ENCODE measurements at places on chromosomes 12 and 14.

GRCh38 chr12:29088611-29089219 lies 60.4 kb upstream of the FAR2 start:
- no peak for DNase-seq

GRCh38 chr12:70507442-70507841 lies 129.8 kb downstream of the PTPRB start:
- no peak for DNase-seq

DNA sequence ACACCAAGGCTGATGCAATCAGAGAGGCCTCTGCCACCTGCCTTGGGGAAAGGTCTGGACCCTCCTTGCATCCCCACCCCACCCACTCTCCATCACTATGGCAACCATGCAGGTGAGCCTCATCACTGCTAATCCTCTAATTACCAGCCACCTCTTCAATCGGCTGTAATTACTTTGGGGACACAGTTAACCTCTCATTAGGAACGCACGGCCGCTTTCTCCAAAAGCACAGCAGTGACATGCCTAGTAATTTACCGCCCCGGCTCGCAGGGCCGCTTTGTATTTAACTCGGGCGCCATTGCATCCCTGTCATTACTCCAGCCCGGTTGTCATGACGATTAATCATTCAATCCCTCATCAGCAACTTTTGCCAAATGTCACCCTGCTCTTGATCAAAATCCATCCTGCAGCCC lies 36.3 kb upstream of the FAM222A start:
- no peak for DNase-seq

GRCh38 chr12:29732191-29732590 lies 51.6 kb downstream of the TMTC1 start:
- no peak for DNase-seq

DNA sequence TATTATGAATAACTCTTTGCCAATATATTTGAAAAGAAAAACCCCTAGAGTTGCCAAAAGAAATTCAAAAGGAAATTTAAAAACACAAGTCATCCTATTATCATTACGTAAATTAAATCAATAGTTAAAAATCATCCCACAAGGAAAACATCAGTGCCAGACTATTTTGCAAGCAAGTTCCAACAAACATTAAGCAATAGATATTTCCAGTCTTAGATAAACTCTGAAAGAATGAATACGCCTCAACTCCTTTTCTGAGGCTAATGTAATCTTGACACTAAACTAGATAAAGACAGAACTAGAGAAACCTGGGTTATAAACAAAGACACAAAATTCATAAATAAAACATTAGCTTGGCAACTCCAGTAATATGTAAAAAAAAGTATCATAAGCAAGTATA lies 245.9 kb downstream of the FOXN3 start:
- no peak for DNase-seq

DNA sequence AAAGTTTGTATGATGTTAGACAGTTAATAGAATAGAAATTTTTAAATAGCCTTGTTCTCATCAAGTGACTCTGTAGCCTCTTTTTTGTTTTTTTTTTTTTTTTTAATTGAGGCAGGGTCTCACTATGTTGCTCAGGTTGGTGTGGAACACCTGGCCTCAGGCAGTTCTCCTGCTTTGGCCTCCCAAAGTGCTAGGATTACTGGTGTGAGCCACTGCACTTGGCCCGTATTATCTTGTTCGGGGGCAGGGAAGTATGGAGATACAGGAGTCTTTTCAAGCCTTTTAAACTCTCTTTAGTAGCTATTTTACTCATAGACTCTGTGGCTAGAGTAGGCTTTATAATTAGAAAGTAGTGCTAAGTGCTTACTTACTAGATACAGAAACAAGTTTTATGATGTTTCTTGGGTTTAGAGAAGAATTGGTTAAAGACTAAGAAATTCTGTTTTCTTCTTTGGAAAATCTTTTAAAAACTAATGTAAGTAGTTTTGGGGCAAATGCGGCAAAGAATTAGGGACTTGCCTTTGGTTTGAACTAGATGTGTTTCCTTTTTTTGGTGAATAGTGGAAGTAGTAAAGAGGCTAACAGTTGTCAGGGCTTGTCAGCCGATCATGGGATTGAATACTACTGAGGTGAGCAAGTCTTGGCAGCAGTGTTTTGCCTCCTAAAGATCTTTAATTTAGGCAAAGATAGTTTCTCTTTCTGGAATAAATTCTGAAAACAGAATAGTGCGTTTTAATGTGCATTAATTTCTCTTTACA lies 31.3 kb downstream of the FBXO34 start:
- DNase-seq: no peak

DNA sequence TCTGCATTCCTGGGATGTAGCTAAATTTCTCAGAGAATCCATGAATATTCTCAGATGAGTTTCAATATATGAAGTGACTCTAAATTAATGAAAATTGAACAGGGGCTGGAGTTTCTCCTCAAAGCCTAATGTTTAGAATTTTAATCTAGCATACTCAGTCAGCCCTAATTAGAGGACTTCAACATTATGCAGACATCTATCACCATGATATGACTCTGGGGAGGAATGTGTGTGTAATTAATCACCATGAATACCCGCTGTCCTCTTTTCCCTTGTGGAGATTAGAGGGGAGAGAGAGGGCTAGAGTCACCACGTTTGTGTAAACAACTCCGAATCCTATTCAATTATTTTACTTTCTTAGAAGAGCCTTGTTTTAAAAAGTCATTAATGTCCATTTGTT lies 698.6 kb upstream of the MDGA2 start:
- no peak for DNase-seq

DNA sequence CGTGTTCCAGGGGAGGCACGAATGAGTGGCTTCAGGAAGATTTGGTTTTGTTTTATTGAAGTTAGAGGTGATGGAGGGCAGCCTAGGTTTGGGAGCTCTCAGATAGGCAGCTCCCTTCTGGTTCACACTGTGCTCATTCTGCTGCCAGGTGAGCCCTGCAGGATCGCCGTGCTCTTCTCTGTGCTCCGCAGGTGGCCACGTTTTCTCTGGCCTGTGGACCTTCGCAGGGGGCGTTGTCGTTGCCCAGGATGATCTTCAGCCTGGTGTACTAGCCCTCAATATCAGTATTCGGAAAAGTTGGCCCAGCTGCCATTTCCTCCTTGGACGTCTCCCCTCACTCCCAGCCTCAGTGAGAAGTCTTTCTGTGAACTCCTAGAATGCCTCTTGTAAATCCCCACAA lies 69.5 kb downstream of the PELI2 start:
- no peak for DNase-seq

- DNase-seq: no peak
These were observed 15.4 kb upstream of the CLMN start for GRCh38 chr14:95335071-95335470.

DNA sequence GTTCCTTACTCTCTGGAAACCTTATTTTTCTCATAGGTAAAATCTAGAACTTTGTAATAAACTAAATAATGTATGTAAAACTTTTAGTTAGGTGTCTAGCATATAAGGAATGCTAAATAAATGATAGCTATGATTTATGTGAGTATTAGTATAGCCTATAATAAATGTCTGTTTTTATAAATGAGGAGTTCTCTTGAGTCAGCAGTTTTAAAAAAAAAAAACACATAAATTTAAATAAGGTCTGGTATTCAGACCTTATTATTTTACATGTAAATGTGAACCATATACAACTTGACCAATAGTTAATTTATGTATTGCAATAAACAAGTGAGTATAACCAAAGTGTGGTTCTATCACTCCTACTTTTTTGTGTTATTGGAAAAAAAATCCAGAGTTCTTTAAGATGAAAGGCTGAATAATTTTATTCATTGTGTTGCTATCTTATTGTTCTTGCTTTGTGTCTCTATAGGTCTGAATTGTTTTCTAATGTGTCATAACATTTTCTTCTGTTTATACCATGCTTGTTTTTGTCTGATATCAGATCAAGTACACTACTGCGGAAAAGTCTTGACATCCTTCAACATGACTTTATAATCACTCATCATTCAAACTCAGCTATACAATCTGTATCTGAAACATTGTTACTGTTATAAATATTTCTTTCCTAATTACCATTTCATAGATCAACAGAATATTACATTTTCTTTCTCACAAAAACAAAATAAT lies 115.7 kb downstream of the RASSF9 start:
- no peak for DNase-seq

DNA sequence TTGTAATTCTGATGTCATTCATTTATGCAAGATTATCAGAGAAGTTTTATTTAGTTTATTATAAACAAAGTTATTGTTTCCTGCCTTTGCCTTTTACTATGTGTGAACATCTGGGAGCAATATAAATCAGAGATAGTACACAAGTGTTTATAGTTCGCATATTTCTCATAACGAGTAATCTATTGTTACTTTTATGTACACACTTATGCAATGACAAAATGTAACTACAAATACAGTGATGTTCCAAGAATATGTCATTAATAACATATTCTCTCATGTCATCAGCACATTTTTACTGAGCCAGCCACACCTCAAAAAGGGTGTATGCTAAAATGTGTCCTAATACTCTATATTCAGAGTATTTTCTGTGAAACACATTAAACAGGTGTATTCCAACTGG lies 243.2 kb downstream of the ALX1 start:
- DNase-seq: no peak

GRCh38 chr14:56137453-56137807 lies 19.2 kb downstream of the PELI2 start:
- DNase-seq: no peak

DNA sequence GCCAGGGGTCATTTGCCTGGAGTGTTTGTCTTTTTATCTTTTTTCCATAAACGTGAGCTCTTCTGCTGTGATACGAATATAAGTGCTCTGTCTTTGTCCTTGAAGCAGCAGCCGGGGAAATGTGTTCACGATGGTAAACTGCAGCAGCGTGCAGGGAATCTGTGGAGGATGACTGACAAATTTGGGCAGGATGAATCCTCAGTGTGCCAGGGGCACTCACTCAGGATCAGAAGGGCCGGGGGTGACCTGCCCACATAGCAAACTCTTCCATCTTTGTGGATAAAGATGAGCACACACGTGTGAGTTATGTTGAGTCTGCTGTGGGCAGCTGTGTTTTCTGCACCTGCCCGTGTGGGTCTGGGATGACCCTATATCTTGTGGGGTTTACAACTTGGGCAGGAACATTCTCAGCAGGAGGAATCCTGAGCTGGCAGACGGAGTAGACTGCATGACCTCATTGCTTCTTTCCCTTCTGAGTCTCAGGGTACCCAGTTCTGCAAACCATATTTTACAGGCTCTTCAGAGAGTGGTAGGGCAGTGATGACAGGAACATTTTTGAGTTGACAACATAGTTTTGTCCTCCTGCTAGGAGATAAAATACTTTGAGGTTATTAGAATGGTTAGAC lies 711 bp downstream of the ANO4 start:
- no peak for DNase-seq

GRCh38 chr12:40013292-40013691 lies 92.6 kb downstream of the SLC2A13 start:
- no peak for DNase-seq

GRCh38 chr12:54413284-54414190 lies 5.5 kb downstream of the ITGA5 start:
- no peak for DNase-seq

GRCh38 chr12:56197921-56198635 lies 8.8 kb upstream of the SMARCC2 start:
- no peak for DNase-seq

DNA sequence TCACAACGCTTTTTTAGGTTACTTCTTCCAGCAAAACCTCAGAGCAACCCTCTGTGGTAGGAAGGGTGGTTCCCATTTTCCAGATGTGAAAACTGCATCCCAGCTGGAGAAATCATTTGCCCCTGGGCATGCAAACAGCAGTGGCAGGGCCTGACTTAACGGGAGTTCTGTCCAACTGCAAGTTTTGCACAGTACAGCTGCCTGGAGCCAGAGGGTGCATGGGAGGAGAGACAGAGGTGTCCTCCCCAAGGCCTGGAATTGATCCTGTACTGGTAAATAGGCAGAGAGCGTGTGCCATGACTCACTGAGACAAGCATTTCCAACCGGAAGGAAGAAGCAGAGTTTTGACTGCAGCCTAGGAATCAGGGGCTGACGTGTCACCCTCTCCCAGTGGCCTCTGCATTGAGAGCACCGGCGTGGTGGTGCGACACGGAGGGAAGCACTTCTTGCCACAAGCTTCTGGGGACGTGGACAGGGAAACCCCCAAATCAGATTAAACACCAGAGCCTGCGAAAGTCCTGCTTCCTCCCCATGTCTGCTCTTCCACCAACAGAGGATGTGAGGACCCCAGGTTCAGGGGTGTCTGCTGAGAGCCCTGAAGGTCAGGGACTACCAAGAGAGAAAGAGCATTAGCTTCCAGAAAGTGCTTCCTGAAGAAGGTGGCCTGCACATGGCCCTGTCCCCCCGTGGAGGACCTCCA lies 19.0 kb upstream of the SERPINA4 start:
- no peak for DNase-seq

DNA sequence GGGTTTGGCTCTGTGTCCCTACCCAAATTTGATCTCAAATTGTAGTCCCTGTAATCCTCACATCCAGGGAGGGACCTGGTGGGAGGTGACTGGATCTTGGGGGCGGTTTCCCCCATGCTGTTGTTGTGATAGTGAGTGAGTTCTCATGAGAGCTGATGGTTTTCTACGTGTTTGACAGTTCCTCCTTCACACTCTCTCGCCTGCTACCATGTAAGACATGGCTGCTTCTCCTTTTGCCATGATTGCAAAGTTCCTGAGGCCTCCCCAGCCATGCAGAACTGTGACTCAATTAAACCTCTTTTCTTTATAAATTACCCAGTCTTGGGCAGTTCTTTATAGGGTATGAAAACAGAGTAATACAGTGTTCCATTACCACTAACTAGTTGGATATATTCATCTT lies 10.3 kb upstream of the LRRC23 start:
- no peak for DNase-seq

DNA sequence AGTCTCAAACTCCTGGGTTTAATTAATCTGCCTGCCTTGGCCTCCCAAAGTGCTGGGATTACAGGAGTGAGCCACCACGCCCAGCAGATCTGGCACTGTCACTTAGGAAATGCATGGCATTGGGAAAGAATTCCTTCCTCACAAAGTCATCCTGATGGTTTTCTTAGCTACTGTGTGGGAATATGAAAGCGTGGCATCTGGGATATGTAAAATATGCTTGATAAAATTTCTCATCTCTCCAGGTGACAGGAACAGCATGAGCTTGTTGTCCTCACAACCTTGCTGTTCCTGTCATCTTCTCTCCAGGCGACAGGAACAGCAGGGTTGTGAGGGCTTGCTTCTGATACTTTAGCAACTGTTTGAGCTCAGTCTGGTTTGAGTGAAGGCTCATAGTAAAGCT lies 16.1 kb upstream of the AICDA start:
- no peak for DNase-seq

DNA sequence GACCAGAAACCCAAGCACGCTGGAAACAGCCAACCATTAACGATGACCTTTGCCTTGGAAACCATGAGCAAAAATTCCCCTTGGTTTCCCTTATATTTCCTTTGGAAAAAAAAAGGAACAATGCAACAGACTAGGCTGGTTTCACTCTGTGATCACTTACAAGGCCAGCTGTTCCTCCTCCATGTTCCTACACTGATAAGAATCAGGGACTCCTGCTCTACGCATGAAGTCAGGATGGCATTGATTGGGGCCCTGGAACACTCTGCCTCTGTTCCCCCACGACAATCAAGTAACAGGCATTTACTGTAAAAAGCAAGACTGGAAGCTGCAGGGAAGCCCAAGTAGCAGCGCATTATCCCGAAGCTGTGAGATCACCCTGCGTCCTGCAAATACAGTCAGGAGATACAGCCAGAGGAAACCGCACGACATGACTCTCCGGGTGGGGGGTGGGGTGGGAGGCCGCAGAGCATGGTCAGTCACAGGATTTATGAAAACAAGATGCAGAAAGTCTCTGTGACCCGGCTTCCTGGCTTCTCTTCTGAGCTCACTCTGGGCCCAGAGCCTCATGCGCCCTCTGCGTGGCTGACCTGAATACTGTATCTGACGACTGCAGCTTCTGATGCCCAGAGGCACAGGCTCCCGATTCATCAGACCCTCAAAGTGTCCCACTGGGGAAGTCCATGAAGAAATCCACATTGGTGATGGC lies 31.1 kb downstream of the SSH1 start:
- peak; percentile 90 for DNase-seq

Data from kidney epithelial cell (primary cell).